ENCODE measurements at places on chromosomes 1 and 21.

- no peak for DNase-seq
These were observed 19.6 kb downstream of the HSF2BP start for GRCh38 chr21:43639470-43640353.

DNA sequence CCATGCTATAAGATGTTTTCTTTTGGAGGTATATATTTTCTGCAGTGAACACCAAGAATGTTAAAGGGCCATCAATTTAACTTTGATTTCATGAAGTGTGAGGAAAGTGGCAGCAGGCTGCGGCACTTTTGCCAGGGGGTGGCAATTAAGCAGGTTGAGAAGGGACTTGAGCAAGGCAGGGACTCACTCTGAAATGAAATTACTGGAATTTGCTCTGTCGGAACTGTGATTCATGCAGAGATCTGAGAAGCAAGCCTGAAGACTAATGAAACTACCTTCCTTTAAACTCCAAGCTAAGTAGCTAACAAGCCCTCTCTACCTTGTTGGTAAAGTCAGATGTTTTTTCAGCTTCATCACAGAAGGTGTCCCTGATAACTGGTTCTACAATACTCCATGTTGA is 441.6 kb downstream of the SIPA1L2 start:
- no peak for DNase-seq

DNA sequence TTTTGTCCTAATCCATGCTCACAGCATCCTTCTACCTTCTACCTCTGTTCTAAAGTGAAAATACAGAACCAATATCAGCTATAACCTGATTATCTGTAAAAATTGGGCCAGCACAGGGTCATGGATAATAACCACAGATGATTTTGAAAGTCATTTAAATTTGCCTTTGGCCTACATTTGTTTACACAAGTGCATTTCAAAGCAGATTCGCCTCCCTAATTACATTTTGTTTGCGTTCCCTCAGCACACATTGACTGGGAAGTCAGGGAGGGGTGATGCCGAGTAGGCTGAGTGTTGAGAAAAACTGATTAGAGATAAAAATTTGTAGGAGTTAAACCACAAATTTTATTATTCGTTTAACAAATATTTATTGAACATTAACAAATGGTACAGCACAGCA is 19.2 kb upstream of the RGS8 start:
- DNase-seq, result no peak

GRCh38 chr1:242243472-242243871 is 244.6 kb upstream of the MAP1LC3C start:
- DNase-seq, result no peak

- DNase-seq, result no peak
These were observed 123.0 kb downstream of the LYPLAL1 start for GRCh38 chr1:219296430-219297355.

DNA sequence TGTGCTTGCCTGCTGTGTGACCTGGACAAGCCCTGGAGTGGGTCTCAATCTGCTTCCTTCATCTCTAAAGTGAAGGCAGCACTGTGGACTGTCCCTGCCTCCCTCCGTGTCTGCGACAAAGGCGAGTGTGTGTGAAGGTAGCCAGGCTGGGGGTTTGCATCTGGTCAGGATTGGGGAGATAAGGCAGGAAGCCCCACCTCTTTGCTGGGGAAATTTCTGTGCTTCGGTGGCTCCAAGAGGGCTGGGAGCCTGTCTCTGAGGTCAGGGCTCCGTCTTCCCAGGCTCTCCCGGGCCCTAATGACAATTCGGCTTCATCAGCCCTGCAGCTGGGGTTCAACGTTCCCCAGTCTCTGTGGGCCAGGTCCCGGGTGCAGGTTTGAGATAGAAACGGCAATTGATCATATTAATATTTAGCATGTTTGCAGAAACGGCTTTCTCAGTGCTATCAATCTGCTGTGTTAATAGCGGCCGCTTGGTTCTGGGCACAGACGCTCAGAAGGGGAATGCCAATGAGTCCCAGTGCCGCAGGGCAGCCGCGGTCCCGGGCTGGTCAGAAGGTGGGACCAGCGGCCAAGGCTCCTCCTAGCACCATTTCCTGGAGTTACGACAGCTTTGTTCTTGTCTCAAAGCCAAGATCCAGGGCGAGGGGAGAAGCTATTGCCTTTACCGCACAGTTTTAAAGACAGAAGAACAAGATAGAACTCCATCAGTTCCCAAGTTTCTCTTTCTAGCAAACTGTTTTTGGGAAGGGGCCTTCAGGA is 105.7 kb downstream of the PRDM16 start:
- no peak for DNase-seq

DNA sequence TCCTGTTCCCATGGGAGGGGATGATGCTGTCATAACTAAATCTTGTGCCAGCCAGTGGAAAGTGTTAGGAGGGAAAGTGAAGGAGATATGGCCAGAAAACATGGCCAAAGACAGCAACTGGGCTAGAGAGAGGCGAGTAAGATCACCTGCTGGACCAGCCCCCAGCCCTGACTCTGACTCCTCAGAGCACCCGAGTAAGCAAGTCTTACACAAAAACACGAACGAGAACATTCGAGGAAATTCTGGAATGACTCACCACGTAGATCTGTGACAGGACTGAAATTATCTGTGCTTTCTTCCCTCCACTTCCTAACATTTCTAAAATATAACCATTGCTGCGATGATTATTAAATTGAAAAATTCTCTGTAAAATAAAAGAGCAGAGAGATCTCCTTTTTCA is 9.2 kb downstream of the ZNF496 start:
- no peak for DNase-seq

DNA sequence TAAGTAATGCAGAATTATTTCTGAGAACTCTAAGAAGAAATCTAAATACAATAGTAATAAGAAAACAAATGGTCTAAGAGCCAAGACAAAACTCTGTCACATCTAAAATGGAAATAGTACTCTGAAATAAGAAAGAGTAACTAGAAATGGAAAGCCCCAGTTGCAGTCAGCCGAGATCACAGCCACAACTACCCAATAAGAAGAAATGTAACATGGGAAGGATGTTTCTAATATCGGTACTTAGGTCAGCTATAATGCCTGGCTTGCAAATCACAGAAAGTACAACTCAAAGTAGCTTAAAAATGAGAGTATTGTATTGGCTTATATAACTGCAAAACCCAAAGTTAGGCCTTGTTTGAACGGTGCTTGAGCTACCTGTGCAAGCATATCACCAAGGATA is 58.6 kb upstream of the USP25 start:
- DNase-seq, result no peak

GRCh38 chr1:172682812-172683211 is 23.9 kb downstream of the FASLG start:
- no peak for DNase-seq

DNA sequence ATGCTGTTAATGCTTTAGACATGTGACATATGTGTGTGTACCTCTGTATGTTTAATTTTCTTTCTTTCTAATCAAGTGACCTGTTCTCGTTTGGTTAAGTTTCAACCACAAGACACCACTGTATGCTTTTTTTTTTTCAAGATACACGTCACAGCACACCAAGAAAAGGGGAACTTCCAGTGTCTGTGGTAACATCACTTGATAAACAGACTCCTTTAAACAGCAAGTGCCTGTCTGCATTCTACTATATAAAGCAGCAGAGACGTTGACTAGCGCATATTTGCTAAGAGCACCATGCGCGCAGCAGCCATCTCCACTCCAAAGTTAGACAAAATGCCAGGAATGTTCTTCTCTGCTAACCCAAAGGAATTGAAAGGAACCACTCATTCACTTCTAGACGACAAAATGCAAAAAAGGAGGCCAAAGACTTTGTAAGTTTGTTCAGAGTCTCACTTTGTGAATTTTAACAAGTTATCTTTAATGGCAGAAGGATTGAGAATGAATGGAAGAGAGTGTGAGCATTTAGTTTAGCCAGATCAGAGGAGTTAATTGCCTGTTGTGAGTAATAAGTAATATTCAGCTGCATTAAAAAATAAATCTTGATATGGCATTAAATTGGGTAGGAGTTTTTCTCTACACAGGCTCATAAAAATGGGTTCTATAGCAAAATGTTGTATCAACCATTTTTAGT is at the start of gene RGS1:
TSS of gene RGS1 (plus strand) at position 275 of the 691 bp plus-strand sequence. CDS start at position 295, 20 bp downstream.
- DNase-seq, result peak; percentile 76

DNA sequence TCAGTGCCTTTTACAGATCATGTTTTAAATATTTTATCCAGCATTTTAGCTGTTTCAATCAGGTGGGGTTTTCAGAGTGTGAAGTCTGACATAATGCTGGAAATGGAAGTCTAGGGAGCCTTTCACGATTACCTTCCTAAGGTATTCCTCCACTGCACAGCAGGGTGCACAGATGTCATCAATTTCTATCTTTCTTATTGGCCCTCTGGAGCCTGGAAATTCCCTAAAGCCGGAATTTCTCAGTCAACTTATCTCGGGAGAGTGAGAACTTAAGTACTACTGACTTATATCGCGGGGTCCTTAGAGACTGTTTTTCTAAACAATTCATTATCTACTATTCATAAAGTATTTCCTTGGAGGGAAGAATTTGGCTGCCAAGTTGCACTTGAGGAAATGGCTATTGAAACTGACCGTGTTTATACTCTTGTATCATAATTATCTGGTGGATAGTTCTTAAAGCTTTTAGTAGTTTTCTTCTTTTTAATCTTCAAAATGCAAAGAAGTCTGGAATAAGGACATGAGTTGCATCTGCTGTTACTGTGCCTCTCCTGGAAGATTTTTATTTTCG is 311.8 kb upstream of the B3GALT2 start:
- no peak for DNase-seq

DNA sequence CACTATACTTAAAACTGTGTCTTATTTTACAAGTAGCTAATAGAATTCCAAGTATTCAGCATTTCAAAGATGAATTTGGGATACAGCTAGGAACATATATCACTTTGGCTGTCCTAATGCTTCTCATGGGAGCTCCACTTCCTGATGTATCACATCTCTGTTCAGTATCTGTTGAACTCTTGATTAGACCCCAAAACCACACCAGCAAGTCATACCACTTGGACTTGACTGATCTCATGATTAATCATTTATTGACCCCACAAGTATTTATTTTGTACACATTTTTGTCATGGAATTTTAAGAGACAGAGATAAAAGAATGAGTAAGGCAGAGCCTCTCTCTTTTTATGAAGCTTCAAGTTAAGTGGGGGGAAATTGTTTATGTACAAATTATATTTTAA is 30.0 kb downstream of the TMPRSS15 start:
- DNase-seq, result no peak

DNA sequence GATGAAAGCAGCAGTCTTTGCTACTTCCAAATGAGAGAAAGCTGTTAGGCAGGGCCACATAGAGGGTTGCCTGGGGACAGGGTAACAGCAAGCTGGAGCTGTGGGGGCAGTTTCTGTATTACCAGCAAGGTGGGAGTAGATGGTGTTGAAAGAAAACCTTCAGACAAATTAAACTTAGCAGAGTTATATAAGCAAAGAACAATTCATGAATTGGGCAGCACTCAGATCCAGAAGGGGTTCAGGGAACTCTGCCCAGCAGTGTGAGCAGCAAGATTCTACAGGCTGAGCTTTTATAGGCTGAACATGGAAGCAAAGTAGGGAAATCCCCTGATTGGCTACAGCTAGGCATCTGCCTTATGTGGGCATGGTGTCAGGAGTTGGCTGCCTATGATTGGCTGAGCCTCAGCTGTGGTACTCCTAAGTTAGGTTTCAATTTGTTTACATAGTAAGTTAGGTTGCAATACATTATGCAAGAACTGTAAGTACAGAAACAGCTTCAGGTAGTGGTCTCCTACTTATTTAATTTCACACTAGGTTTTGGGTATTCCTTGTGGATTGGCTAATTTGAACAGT is 64.1 kb upstream of the TMPRSS2 start:
- no peak for DNase-seq

Data from CD4-positive, alpha-beta T cell treated with Interferon gamma for 1 hour (primary cell).